ENCODE measurements at places on chromosomes 1 and 21. TPM values are rescaled to one million over a fixed set of nuclear protein-coding genes. Genes with fewer than 3 reads are reported as not detected.

BTBD19 gene
- 6.0 TPM for total RNA-seq

SPTA1 gene
- 0.87 TPM for total RNA-seq

ALX3 gene
- not detected for total RNA-seq

PTPN7 gene
- total RNA-seq: not detected

LCA5L gene
- total RNA-seq: 0.22 TPM

RGL1 gene
- total RNA-seq: 16.1 TPM

RHOC gene
- 654 TPM for total RNA-seq

SLC9C2 gene
- not detected for total RNA-seq

TACSTD2 gene
- 56.2 TPM for total RNA-seq

PYHIN1 gene
- not detected for total RNA-seq

LORICRIN gene
- not detected for total RNA-seq

AQP10 gene
- not detected for total RNA-seq

ZBTB8B gene
- under 0.01 TPM for total RNA-seq

KCNH1 gene
- total RNA-seq: not detected

POFUT2 gene
- 12.2 TPM for total RNA-seq

AKNAD1 gene
- 0.22 TPM for total RNA-seq

CXADR gene
- 77.6 TPM for total RNA-seq

RAB4A gene
- 15.7 TPM for total RNA-seq

FCRL1 gene
- total RNA-seq: not detected

UMODL1 gene
- not detected for total RNA-seq

C1QC gene
- not detected for total RNA-seq

RNF2 gene
- 27.0 TPM for total RNA-seq

PDZK1IP1 gene
- not detected for total RNA-seq

PDPN gene
- total RNA-seq: 108 TPM

LCE6A gene
- not detected for total RNA-seq

PROX1 gene
- total RNA-seq: 86.7 TPM

A3GALT2 gene
- not detected for total RNA-seq

F13B gene
- total RNA-seq: under 0.01 TPM

FCRL2 gene
- not detected for total RNA-seq

MMP23B gene
- 1.2 TPM for total RNA-seq

SLC35E2B gene
- 21.6 TPM for total RNA-seq

RNU1-3 gene
- under 0.01 TPM for total RNA-seq

TNFRSF18 gene
- 0.22 TPM for total RNA-seq

CLDN17 gene
- not detected for total RNA-seq

HAO2 gene
- not detected for total RNA-seq

KDM1A gene
- total RNA-seq: 87.4 TPM

ERICH3 gene
- not detected for total RNA-seq

SH2D1B gene
- not detected for total RNA-seq

IRF6 gene
- total RNA-seq: 1.5 TPM
